MV-4-11 (cell line): ENCODE measurements at places on chromosomes 3 and 15.

DNA sequence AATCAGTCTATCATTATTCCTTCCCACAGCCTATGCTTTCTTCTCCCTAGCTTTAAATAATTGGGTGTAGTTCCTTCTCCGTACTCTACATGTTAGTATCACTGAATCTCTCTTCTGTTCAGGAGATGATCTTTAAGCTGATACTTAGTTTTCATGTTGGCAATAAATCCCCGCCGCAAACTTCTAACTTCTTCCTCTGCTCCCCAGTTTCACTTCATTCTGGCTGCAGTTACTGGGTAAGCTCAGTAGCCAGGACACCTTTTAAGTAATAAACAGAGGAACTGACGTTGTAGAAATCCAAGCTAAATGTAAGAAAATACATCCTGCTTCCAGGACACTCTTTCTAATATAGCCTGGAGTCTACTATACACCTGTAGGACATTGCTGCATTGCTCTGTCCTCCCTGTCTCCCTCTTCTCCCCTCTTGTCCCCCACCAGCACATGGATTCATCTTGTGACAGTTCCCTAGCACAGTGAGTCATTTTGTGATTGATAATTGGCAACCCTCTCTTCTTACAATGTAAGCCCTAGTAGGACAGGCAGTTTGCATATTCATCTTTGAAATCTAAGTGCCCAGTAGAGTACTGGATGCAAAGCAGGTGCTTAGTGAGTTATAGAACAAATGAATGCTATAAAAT, 598.2 kb downstream of the UNC13C start:
- DNase-seq = peak; percentile 71

DNA sequence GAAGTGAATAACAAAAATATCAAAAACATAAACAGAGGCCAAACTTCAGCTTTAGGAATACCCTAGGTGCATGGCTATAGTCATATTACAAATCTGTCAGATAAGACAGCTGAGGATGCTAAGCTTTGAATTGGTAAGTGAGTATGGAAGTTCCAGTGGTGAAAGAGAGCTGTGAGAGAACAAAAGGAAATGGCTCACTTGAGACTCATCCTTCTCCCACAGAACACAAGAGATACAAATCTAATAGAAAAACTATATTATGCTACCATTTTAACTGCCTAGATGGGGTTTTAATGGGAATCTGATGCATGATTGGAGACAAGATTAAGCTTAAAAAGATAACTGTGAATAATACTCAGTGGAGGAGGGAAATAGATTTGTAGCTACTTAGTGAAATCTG, 21.5 kb upstream of the PEX5L start:
- no peak for DNase-seq

DNA sequence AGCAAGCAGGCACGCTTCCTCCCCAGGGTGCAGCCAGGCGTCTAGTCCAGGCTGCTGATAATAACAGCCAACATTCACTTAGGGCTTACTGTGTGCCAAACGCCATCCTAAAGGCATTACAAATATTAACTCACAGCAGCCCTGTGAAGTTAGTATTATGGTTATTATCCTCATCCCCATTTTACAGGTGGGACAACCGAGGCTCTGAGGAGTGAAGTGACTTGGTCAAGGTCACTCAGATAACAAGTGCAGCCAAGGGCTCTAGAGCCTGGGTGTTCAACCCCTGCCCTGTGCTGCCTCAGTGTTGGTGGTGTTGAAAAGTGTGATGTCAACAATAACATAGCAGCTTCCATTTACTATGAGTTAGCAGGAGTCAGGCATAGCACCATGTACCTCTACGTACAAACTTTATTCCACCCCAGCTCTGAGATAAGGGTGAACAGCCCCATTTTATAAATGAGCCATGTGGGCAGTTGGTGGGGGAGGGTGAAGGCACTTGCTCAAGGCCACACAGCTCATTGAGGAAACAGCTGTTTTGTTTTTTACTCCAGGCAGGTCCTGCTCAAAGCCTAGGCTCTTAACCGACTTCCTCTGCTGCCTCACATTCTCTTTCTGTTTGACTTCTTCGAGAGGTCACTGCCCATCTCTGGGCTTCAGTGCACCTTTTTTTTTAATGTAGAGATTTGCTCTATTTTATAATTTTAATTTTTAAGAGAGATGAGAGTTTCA, 24.0 kb upstream of the TRH start:
- DNase-seq = peak; percentile 89

- no peak for DNase-seq
These were observed 124.8 kb upstream of the PTX3 start for GRCh38 chr3:157311633-157312375.

- DNase-seq = no peak
These were observed 126.7 kb upstream of the SAMMSON start for GRCh38 chr3:69872783-69873378.

DNA sequence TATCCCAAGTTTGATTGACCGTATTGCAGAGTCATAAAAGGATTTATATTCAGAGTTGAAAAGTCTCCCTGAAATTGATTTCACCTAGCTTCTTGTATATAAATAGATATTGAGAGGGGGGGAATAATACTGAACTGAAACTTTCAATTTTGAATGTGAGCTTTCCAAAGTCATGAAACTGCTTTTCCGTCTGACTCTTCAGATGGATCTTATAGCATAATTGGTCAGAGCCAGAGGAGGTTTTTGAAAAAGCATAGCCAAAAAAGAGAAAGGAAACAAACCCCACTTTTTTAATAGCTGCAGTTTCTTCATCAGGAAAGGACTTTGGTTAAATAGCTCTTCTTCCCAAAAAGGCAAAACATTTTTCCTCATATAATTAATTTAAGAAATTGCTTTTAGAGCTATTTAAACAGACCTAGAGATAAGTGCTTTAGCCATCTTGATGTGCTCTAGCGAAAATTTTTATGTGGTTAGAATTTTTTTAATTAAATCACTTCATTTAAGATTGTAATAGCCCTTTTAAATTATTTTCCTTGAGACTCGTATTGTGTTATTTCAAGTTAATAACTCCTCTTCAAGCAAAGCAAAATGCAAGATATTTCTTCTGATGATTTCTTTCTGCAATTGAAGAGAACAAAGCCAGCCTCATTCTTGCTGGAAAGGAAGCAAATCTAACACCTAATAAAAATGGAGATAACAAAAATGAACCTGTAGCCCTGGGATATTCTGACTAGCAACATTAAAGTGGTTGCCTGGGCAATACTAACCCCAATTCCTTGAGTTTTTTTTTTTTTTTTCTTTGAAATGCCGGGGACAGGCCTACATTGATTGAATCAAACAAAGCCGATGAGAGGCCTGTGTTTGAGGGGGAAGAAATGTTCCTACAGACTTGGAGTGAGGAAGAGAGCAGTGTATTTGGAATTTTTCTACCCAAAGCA, 173.6 kb downstream of the PTPRG start:
- DNase-seq = no peak
